CD8-positive, alpha-beta memory T cell (primary cell): ENCODE measurements at places on chromosomes 16 and 17.

GRCh38 chr16:59905131-59905530 is 1171.0 kb upstream of the GOT2 start:
- DNase-seq: no peak

- DNase-seq: no peak
Measured at GRCh38 chr17:80225230-80225629, 5.0 kb downstream of the SLC26A11 start.

- no peak for DNase-seq
Measured at GRCh38 chr16:1159325-1159972, 6.5 kb downstream of the CACNA1H start.

DNA sequence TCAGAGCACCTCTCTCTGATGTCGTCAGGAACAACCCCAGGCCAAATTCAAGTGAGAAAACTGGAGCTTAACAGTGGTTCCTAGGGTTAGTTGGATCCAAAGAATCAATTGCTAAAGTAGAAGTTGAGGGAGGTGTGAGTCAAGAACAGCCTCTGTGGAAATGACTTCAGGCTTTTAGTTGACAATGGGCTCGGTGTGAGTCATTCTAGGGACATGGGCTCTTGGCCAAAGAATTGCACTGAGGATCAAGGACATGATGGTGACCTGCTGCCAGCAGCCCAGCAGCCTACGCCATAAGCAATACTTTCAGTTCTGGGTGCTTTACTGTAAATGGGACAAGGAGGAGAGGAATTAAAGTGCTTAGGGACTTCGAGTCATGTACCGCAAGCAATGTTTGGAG is 32.1 kb upstream of the SMURF2 start:
- no peak for DNase-seq
